ENCODE measurements at places on chromosomes 4 and X.

DNA sequence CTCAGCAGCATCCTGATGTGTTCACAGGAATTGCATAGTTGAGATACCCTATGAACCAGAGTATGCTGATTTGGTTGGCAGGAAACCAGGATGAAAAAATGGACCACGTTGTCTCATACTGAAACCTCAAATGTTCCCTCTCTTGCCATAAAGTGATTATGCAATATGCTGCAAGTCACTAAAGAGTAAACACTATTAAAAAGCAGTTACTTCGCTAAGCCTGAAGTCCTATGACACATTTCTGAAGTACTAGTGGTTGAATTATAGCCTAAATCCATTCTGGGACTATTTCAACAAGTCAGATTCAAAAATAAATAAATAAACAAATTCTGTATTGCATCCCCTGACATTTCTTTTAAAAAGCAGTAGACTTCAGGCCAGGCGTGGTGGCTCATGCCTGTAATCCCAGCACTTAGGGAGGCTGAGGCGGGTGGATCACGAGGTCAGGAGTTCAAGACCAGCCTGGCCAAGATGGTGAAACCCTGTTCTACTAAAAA is 106.0 kb upstream of the NAP1L5 start:
- peak; percentile 86 for DNase-seq

- no peak for DNase-seq
These were observed 17.1 kb downstream of the GAK start for GRCh38 chr4:915041-915474.

- DNase-seq = no peak
These were observed 1756.9 kb upstream of the TENM3 start for GRCh38 chr4:180486342-180486741.

DNA sequence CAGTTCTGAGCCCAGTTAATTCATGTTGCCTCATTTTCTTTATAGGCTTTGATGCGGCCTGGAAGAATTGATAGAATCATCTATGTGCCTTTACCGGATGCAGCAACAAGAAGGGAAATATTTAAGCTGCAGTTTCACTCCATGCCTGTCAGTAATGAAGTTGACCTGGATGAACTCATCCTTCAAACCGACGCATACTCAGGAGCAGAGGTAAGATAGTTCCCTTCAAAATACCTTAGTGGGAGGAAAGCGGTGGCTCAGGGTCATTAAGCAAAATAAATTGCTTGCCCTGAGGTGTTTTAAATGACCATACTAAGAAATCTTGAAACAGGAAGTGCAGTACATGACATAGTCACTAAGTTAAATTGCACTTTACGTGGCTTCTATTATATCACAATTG is 140.6 kb upstream of the SPRY1 start:
- DNase-seq = no peak

- DNase-seq = no peak
These were observed 120.4 kb downstream of the ARAP2 start for GRCh38 chr4:36123906-36124305.

DNA sequence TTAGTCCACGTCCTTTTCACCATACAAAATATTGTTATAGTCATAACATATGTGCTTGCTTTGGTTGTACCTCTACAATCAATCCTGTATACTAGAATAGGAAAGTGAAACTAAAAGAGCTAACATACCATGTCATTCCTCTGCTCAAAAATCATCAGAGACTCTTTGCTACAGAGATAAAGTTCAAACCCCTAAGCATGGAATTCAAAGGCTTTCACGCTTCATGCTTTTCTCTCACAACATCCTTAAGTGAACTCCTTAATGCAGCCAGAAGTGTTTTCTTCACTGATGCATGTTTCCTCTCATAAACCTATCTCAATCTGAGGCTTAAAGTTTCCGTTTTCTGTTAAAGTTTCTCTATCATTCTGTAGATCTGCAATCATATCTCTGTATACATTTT is 744.6 kb upstream of the IGFBP7 start:
- no peak for DNase-seq

Data from right lung (tissue), 10 donors.